ENCODE measurements at places on chromosomes 7 and 10. TPM values are rescaled to one million over a fixed set of nuclear protein-coding genes. Genes with fewer than 3 reads are reported as not detected.

Gene MYL10
- total RNA-seq: not detected

Gene ATP5MK
- total RNA-seq: 369 TPM

Gene CNTNAP2
- total RNA-seq: 42.5 TPM

DNA sequence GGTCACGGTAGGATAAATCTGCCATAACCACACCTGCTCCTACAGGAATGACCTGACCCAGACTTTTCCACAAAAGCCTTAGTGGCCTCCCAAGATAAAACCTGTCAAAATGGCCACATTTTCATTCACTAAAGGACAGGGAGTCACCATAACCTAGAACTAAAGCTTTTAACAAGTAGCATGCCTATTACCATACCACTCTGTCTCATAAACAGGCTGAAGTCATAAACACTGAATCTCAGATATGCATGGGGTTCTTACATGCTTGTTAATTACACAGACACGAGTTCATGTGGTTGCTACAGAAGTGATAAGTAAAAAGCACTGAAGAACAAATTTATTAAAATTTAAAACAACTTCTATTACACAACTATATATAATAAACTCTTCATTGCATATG lies 56.0 kb downstream of the HIPK2 start:
- DNase-seq: no peak
